ENCODE measurements at places on chromosomes 5 and 9. TPM values are rescaled to one million over a fixed set of nuclear protein-coding genes. Genes with fewer than 3 reads are reported as not detected.

- DNase-seq = no peak
These were observed 36.2 kb downstream of the SPOCK1 start for GRCh38 chr5:137462816-137463520.

GRCh38 chr5:160088805-160089204 is 30.4 kb downstream of the PWWP2A start:
- no peak for DNase-seq

- DNase-seq = no peak
These were observed 6.8 kb downstream of the AUH start for GRCh38 chr9:91354881-91355280.

DNA sequence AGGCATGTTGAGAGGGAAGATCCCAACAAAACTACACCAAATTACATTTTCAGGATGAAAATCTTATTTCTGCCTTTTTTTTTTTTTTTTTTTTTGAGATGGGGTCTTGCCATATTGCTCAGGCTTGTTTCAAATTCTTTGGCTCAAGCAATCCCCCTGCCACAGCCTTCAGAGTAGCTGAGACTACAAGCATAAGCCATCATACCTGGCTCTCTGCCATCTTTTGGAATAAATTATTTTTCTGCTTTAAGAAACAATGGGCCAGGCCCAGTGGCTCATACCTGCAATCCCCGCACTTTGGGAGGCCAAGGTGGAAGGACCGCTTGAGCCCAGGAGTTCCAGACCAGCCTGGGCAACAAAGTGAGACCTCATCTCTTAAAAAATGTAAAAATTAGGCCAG is 14.3 kb downstream of the AFF4 start:
- DNase-seq = no peak

DNA sequence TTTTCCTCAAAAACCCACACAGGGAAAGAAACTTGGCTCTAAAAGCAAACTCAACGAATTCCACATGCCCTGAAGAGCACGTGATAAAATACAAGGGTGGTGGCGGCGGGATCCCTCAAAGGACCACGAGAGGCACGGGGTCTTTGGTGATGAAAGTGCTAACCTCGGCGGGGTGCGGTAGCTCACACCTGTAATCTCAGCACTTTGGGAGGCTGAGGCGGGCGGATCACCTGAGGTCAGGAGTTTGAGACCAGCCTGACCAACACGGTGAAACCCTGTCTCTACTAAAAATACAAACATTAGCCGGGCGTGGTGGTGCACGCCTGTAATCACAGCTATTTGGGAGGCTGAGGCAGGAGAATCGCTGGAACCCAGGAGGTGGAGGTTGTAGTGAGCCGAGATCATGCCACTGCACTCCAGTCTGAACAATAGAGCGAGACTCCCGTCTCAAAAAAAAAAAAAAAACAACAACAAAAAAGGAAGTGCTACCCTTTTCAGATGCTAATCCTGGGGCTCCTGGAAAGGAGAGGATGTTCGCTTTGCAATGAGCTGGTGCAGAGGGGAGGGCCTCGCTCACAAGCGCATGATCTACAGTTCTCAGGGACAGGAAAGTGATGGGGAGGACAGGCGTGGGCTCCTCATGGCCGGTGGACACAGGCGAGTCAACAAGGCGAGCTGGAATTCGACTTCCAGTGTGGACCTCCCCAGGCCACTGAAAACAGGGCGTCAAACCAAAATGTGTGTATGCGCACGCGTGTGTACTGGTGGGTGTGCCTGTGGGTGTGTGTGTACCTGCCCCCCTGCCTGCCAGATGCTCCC is 54.1 kb downstream of the USP20 start:
- no peak for DNase-seq

GRCh38 chr9:125579030-125579932 is 127.7 kb downstream of the MAPKAP1 start:
- no peak for DNase-seq

DNA sequence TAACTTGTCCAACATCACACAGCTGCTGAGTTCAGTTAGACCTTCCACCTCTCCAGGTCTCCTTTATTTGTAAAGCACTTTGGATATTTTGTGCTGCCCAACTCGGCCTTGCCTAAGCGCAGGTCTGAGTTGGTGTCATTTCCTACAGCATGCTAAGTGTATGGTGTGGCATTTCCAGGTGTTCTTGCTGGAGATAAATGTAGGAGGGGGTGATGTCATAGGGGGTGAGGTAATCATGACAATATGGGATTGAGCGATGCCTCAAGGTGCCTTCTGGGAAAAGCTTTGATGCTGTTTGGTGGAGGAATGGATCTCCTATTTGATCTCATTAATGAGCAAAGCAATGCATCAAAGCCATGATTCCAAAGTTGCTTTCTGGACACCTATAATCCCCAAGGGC is 32.3 kb upstream of the NEURL1B start:
- no peak for DNase-seq

DNA sequence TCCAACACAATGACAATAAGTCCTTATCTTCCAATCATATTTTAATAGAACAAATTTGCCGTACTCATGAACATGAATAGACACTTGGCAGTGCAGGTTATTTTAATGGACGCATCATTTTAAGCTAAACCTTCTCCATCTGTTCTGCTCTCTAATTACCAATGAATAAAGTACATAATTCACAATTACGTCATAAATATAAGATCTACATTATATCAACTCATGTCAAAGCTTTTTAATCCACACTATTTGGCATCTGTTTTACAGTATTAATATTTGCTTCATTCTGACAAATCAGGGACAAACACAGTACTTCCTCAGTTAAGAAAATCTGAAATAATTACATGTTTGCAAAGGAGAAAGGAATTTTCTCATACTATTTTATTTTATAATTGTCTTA is 344.1 kb upstream of the DMAC1 start:
- DNase-seq = no peak

DNA sequence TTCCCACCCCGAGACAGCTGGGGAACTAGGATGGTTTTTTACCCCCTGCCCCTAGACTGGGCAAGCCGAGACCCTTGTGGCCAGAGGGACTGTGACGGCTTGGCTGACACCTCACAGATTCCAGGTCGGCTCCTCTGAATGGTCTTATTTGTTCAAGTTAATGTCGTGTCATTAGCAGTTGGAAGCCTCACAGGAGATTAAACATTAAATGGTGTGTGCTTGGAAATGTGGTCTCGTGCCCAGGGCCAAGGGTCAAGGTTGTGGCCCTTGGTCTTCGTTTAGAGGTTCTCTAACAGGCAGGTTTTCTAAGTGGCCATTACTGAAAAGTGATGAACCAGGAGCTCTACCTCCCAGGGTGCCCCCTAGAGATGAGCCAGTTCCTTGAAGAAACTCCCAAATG is 61.2 kb upstream of the RXRA start:
- no peak for DNase-seq

- DNase-seq = no peak
These were observed 33.8 kb upstream of the DTWD2 start for GRCh38 chr5:119022017-119022745.

GRCh38 chr5:54859316-54859715 is 126.1 kb downstream of the ESM1 start:
- DNase-seq = no peak

GRCh38 chr9:135328485-135329417 is 150.8 kb upstream of the PPP1R26 start:
- no peak for DNase-seq

GRCh38 chr5:77337246-77337645 is 126.8 kb downstream of the PDE8B start:
- DNase-seq = no peak

Gene PTGES
- 0.19 TPM for total RNA-seq

Gene PLPP1
- total RNA-seq = 10.6 TPM

Gene SPATA31C1
- not detected for total RNA-seq

Gene GPR150
- not detected for total RNA-seq

Gene ATP6V1G1
- 121 TPM for total RNA-seq

All from progenitor cell of endocrine pancreas (in vitro differentiated cells).